ENCODE measurements at places on chromosomes 12 and 14. TPM values are rescaled to one million over a fixed set of nuclear protein-coding genes. Genes with fewer than 3 reads are reported as not detected.

FITM1 gene
- total RNA-seq, result not detected

EGLN3 gene
- total RNA-seq, result 8.8 TPM

NRXN3 gene
- total RNA-seq, result 2.2 TPM

LRRC43 gene
- 0.43 TPM for total RNA-seq

ANKRD33 gene
- total RNA-seq, result not detected

TSPAN19 gene
- total RNA-seq, result not detected

PIWIL1 gene
- not detected for total RNA-seq

NOXRED1 gene
- not detected for total RNA-seq

KRT74 gene
- not detected for total RNA-seq

KERA gene
- not detected for total RNA-seq

PLEKHG7 gene
- not detected for total RNA-seq

CCDC38 gene
- total RNA-seq, result not detected

SLC5A8 gene
- total RNA-seq, result not detected

TROAP gene
- 1.6 TPM for total RNA-seq

PTHLH gene
- 0.35 TPM for total RNA-seq

KRT75 gene
- total RNA-seq, result not detected

ITGB7 gene
- not detected for total RNA-seq

DNAI7 gene
- total RNA-seq, result not detected

TMCC3 gene
- total RNA-seq, result 4.1 TPM

PROX2 gene
- total RNA-seq, result not detected

LYZ gene
- not detected for total RNA-seq

ZNF641 gene
- total RNA-seq, result 13.7 TPM

KNTC1 gene
- total RNA-seq, result 8.8 TPM

GLI1 gene
- total RNA-seq, result 1.3 TPM

BICDL1 gene
- 0.09 TPM for total RNA-seq
